GM23248 (cell line): ENCODE measurements at places on chromosomes 11 and 22. TPM values are rescaled to one million over a fixed set of nuclear protein-coding genes. Genes with fewer than 3 reads are reported as not detected.

Gene TSKU
- 30.6 and 40.1 TPM in 2 replicates for total RNA-seq

Gene GGTLC3
- total RNA-seq = not detected in 2 replicates

Gene POLR2F
- total RNA-seq = 15.6 and 71.4 TPM in 2 replicates

Gene C11orf16
- not detected in 2 replicates for total RNA-seq

Gene CHRDL2
- total RNA-seq = not detected in 2 replicates

Gene TIGD3
- not detected in 2 replicates for total RNA-seq

Gene CHRNA10
- total RNA-seq = 0.51 and 0.65 TPM in 2 replicates

Gene BEST1
- 4.7 and 5.1 TPM in 2 replicates for total RNA-seq

Gene CEND1
- total RNA-seq = 2.1 and 2.8 TPM in 2 replicates

Gene PARVA
- 84.0 and 87.9 TPM in 2 replicates for total RNA-seq

Gene SIK3
- 13.3 and 15.5 TPM in 2 replicates for total RNA-seq

Gene CNTN5
- total RNA-seq = not detected in 2 replicates

Gene FAM227A
- total RNA-seq = 0.13 and 2.1 TPM in 2 replicates

Gene F2
- total RNA-seq = not detected in 2 replicates

Gene PPP6R3
- 71.2 and 96.0 TPM in 2 replicates for total RNA-seq

Gene ASPHD2
- total RNA-seq = 1.4 and 1.8 TPM in 2 replicates
